ENCODE measurements at places on chromosomes 5 and 9.

GRCh38 chr9:96061293-96061987 lies 185.9 kb downstream of the ERCC6L2 start:
- no peak for DNase-seq

- DNase-seq = no peak
Measured at GRCh38 chr9:27471366-27471765, 52.7 kb upstream of the IFNK start.

GRCh38 chr5:107743373-107744000 lies 72.8 kb upstream of the EFNA5 start:
- no peak for DNase-seq

DNA sequence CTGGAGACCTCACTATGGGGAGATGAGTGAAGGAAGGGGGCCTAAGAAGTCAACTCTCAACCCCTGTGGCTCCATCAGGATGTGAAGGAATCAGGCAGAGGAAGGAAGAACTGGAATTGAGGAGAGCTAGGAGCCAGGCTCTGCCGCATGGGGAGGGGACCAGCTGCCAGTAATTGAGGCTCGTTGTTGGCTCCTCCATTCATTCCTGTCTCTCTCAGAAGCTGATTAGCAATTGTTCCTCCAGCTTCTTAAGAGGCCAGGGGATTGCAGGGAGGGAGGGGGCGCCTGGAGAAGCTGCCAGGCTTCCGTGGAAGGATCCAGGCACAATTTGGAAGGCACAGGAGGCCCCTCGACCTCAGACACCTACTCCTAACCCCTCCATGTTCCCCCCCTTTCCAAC lies 20.5 kb upstream of the TTLL11 start:
- no peak for DNase-seq

DNA sequence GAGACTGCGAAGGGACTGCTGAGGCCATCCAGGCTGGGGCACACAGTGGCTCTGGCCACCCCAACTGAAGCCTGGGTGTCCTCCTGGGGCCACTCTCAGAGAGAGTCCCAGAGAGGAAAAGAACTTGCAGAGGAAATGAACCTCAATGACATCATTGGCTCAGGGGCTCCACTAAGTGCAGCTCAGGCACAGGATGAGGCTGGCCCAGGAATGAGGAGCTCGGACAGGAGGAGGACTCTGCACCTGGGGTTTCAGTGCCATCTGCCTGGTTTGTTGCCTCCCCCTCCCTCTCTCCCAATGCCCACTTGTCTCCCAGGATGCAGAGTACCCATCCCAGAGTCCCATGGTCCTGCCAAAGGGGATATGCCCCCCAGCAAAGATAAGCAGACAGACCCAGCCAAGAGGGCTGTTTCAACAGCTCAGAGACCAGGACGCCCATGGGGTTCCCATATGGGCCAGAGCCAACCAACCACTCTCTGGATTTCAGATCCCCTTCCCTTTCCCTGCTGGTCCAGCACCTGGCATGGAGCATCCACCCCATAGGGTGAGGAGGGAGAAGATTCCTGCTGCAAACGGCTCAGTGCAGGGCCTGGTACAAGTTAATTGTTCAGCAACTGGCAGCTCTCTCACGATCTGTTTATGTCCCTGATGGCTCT lies 26.9 kb upstream of the OLFM1 start:
- DNase-seq = no peak

Data from uterus (tissue), 4 donors.